Hematopoietic multipotent progenitor cell (in vitro differentiated cells): ENCODE measurements at places on chromosomes 12 and 14. TPM values are rescaled to one million over a fixed set of nuclear protein-coding genes. Genes with fewer than 3 reads are reported as not detected.
A peak's percentile ranks its signal among the peaks of the same experiment; 100 is the strongest.

DNA sequence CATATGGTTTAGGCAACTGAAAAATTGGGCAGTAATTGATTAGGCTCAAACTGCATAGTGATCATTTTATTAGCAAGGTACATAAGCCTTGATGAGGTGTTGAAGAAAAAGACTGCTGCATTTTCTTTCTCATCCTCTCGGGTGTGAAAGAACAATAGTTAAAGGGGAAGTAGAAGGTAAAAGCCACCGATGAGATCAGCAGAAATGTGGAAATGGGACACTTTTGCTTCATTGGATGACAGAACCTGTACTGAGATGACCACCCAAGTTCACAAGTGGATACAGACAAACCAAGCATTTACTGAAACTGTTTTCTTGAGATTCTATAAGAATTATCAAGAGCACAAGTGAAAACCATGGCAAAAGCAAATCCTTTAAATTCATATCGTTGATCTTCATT is 184.0 kb downstream of the TMX1 start:
- DNase-seq, result no peak

GRCh38 chr14:32202491-32202997 is 525 bp downstream of the RNU6-8 start:
- peak; percentile 14 for DNase-seq

- no peak for DNase-seq
Measured at GRCh38 chr12:91327889-91328288, 145.3 kb upstream of the DCN start.

GRCh38 chr14:71592361-71592760 is 339.9 kb upstream of the RGS6 start:
- DNase-seq, result no peak

GRCh38 chr14:101808894-101809670 is 47.6 kb downstream of the PPP2R5C start:
- DNase-seq, result no peak

GRCh38 chr14:99268810-99269707 is 2.9 kb downstream of the BCL11B start:
- DNase-seq, result no peak

Gene TMEM233
- not detected for total RNA-seq

Gene MGP
- total RNA-seq, result under 0.01 TPM

Gene POLE
- total RNA-seq, result 108 TPM

Gene FGD4
- 3.2 TPM for total RNA-seq

Gene PTCSC3
- not detected for total RNA-seq

Gene LALBA
- total RNA-seq, result not detected
